ENCODE measurements at places on chromosomes 13 and 19.

DNA sequence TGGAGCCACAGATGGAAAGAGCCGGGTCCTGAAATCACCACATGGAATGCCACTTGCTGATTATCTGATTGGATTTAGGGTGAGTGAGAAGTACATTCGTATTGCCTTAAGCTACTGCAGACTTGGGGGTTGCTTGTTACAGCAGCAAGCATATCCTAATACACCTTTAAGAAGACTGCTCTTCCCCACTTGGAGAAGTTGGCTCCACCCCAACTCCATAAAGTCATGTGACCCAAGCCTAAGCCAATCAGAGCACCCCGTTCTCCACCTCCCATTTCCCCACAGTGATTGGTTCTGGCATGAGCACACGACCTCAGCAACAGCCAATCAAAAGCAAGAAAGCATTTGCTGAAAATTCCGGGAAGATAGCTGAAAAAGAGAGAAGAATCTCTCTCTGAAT is 23.1 kb downstream of the CACNA1A start:
- DNase-seq, result peak; percentile 3

DNA sequence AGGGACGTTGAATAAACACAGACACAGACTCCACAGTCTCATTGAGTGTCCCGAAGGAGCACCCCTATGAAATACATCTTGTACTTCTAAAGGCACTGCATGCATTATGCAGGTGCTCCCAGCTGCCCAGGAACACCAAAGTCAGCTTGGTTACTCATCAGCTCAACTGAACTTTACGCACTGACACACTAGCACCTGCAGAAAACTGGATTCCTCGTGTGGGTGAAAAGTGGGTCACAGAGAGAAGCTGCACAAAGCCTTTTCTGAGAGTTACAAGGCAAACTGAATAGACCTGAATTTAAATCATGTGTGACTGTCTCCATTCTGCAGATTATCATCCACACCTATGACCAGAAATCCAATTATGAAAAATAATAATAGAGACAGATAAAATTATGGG is 527.5 kb upstream of the NBEA start:
- DNase-seq, result no peak

DNA sequence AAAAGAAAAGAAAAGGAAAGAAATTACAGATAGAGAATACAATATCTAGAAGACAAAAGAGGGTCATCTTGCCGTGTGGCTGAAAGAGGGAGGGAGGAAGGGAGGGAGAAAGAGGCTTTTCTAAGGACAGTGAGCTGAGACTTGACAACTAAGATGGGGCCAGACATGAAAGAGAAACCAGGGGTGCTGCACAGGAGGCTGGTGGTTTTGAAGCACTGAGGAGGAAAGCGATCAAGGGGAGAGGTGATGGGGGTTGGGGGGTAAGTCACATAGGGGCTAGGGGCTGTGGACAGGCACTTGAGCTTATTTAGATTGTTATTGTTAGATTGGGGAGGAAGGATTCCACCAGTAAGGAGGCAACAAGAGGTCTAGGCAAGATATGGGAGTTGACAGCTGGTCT is 17.3 kb downstream of the PNPLA6 start:
- no peak for DNase-seq

DNA sequence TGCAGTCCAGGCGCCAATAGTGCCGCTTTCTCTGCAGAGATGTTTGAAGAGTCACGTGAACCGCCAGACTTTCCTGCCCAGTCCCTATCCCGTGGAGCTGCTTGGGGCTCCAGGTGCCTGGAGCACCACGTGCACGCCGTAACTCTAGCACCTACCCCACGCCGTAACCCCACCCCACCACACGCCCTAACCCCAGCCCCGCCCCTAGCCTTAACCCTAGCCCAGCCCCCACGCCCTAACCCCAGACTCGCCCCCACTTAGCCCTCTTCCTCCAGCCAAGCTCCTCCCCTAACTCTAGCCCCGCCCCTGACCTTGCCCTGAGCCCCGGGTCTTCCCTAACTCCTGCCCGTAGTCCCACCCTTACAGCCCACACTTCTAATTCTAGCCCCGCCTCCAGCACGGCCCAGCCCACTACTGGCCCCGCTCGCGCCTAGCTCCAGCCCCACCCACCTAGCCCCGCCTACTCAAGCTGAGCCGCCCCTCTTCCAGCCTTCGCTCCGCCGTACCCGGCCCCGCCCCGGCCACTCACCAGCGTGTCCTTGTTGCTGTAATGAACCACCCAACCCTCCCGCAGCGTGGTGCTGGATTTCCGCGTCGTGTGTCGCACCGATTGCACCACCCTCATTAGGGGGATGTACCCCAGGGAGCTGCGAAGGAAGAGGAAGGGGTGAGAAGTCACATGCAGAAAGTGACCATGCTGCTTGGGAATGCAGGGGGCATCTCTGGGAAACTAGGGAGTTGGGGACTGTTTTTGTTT is 19.5 kb downstream of the PRKD2 start:
- DNase-seq, result no peak

DNA sequence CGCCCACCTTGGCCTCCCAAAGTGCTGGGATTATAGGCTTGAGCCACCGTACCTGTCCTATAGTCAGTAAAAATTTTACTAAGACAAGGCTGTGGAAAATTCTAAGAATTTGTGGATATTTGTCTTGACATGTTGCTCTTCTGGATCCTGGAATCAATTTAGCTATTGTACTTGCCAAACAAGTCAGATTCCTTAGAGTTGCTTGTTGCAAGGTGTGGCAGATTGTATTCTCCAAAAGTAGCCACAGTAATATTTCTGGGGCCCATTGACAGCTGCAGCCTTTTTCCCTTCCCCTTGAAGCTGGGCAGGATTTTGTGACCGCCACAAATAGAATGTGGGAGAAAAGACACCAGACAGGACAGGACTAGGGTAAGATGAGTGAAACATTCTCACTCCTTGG is 98.8 kb upstream of the TMTC4 start:
- no peak for DNase-seq

DNA sequence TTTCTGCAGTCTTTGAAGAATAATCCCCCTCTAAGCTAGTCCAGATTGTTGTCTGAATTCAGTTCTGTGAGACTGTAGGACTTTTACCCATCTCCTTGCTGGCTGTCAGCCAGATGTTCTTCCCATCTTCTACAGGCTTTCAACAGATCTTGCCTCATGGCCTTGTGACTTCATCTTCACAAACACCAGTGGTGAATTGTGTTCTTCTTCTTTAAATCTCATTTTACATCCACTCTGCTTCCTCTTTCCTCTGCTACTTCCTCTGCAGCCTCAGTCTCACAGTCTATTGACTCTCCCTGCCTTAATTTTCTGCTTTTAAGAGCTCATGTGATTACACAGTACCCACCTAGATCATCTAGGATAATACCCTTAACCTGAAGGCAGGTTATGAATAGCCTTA is 859.0 kb upstream of the SLITRK1 start:
- DNase-seq, result no peak

DNA sequence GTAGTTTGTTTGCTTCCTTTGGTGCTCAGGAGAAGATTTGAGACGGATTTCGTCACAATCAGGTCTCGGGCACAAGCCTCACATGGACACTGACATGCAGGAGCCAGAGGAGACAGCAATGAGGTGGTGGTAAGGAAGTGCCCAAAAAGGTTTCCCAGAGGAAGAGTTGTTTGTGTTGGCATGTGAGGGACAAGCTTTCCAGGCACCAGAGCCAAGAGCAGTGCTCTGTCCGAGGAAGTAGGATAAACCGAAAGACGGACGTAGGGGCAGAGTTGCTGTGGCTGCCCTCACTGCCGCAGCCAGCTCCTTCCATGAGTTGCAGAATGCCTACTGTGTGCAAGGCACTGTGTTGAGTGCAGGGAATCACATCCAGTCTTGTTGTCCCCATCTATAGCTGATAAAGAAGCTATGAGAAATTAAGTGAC is 27.7 kb downstream of the SAE1 start:
- no peak for DNase-seq

GRCh38 chr19:39199025-39199424 is 2.3 kb downstream of the NCCRP1 start:
- DNase-seq, result no peak

- no peak for DNase-seq
Observed at GRCh38 chr13:98500963-98501421, 75.9 kb downstream of the STK24 start.

DNA sequence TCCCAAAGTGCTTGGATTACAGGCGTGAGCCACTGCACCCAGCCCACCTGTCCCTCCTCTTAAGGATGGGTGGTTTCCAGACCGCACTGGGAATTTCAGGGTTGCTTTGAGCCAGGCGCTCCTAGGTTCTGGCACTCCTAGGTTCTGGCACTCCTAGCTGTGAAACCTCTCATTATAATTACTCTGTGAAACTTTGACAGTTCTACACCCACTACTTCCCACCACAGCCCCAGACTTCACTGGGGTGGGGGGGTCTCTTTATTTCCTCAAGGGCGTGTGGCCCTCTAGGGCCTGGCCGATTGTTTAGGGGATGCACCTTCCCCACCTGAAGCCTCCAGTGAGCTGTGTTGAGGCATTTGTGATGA is 2.3 kb upstream of the ADAMTS10 start:
- no peak for DNase-seq
